ENCODE measurements at places on chromosomes 5 and 9.

DNA sequence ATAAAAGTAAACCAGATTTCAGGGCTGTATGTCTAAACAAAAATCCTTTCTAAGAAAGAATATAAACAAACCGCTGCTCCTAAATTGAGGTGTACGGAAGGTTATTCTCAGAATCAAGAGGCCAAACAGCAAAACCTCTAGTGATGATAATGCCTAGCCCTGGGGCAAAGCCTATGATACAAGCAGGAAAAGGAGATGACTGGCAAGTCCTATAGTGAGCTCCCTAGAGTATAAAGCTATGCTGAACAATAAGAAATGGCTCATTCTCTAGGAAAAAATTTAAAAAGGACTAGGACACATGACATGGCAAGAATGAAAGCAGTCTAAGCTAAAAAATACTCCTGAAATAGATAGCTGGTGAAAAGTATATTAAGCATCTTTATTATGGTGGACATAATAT is 187.1 kb downstream of the BNC2 start:
- DNase-seq = no peak

DNA sequence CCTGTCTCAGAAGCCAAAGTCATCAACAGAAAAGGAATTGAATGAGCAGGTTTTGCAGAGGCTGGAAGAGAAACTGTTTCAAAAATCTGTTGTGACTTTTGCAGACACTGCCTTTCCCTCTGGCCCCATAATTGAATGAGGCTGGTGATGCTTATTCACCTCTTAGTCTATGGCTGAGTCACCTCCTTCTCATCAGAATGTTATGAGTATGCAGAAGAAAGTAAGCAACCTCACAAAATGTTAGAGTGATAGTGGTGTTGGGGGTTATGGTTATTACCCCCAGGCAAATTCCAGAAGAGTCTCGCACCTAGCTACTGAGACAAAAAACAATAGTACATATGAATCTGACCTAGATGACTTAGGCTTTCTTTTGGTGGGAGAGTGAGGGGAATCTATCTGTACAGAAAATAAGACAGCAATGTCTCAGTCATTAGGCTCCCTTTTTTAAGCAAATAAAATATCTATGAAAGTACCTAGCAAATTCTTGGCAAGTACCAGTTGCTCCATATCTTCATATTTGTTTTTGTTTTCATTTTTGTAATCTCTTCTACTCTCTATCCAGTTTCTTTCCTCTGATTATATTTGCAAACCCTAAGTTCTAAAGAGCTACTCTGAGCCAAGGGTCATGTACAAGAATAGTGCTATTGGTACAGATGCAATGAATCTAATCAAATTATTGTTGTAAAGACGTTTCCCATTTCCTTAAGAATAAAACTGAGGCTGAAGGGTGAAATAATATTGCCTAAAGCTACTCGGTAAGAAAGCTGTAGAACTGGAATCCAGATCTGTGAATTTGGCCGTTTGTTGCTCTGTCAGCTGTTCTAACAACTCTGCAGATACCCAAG is 498.1 kb upstream of the TNC start:
- DNase-seq = no peak

DNA sequence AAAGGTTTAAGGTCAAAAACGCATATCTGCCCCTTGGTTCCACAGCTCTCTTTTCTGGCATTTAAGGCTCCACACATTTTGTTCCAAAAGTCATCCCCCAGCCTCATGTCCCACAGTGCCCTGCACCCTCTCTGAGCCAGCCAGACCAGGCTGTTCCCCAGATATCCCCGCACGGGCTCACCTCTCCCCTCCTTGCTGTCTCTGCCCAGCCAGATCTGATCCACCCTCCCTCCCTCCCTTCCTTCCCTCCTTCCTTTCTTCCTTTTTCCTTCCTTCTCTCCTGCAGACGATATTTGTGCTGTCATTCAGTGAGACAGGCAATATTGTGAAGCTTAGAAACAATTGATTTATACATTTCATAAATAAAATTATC is 37.0 kb downstream of the DUSP1 start:
- DNase-seq = no peak

DNA sequence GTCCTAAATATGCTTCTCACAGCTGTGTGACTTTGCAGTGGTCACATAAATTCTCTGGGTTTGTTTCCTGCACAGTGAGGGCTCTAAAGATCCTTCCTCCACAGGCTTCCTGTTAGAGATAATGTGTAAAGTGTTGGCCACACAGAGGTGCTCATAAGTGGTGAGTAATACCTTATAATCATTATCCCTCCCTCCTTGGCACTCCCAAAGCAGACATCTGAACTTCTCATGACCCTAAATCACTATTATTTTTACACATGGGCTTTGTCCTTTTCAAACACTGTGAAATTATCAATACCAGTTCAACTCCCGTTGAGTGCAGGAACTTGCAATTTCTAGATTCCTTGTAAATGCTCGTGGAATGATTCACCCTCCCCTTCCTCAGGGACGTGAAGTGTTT is 100.2 kb downstream of the BRINP1 start:
- no peak for DNase-seq

GRCh38 chr9:114611516-114612271 is 603 bp downstream of the TMEM268 start:
- no peak for DNase-seq

DNA sequence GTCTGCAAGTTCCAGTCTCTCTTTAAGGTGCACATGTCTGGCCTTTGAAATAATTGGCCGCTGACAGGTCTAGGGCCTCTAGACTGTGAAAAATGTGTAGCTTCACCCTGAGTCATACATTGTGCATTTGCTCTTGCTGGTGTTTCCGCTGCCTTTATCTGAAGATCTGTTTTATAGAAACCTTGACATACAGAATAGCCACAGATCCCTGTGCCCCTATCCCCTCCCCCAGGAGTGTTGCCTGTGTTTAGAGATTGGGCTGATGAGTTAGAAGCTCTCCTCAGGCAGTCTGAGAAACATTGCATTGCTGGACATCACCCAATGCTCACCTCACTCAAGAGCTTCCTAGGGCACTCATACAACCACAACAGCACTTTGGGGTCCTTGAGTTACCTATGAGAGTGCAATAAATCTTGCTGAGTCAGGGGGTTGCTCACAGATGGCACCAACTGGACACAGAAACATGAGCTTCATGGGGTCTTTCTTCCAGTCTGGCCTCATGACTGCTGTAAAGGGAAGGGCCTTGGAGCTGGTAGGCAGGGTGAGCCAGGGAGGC is 3.8 kb upstream of the ZNF782 start:
- DNase-seq = no peak

DNA sequence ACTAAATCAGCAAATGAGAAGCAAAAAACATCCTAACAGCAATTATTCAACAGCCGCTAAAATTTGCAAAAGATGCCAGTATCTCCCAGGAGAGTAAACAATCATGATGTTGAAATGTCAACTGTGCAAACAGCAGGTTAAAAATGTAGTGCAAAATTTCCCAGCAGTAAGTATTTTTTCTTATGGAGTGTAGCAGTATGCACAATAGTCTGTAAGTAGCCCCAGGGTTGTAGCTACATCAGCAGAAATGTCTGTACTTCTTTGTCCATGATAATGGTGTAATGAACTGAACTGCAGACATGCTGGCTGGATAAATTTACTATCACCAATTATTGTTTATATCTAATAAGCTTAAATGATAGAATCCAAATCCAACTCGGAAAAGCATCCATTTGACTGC is 31.4 kb downstream of the GRIN3A start:
- DNase-seq = no peak

DNA sequence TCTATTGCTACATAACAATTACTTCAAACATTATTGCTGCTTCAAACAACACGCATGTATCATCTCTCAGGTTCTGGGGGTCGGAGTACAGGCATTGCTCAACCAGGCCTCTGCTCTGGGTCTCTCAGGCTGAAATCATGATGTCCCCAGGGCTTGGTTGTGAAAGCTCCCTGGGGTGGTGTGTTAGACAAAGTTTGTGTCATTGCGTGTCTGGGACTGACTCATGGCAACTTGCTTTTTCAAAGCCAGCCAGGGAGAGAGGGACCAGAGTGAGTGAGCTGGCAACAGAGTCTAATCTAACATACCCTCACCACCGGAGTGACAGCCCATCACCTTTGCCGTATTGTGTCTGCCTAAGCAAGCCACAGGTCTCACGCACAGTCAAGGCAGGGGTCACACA is 259.2 kb upstream of the NFIL3 start:
- DNase-seq = no peak

DNA sequence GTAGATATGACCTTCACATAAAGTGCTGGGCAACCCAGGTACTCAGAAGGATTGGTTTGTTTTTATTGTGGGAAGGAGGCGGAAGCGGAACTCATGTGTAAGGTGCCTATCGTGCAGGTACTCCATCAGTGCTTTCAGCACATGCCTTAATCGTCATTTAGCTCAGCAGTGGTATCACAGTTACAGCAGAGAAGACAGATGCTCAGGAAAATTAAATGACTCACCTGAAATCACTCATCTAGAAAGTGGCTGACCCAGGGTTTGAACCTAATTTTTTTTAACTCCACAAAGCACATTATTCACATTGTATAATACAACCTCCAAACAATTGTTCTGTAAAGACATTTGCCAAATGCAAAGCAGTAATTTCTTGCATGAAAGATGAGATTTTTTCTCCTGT is 2.2 kb downstream of the C5orf46 start:
- no peak for DNase-seq

DNA sequence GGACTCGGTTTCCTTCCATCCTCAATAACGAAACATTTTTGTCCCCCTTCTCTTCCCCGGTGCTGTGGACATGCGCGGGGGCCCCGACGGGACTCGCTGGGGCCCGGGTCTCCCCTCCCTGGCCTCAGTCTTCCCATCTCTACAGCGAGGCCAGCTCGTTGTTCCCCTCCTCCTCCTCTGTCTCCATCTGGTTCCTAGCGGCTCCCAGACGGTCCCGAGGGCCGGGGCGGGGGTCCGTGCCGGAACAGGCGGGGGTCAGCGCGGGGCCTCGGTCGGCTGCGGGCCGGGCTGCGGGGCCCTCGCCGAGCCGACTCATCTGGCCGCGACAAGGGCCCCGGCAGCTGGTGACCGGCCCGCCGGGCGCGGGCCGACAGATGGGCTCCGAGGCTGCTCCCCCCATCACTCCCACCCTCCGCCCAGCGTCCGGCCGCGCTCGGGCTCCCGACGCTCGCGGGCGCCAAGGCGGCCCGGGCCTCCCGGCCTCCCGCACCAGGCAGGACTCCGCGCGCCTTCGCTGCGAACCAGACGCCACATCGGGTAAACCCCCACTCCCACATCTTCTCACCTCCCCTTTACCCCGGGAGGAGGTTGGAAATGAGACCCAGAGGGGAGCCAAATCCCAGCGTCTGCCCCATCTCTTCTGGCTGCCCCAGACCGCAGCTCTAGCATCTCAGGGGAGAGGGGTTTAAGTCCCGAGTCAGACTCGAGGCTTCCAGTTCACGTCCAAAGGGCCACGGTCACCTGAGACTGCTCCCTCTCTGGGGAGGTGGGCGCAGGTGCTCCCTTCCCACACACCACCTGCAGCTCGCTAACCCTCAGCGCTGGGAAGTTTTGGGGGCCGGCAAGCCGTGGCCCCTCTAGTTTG is 8.1 kb downstream of the BARHL1 start:
- DNase-seq = no peak

DNA sequence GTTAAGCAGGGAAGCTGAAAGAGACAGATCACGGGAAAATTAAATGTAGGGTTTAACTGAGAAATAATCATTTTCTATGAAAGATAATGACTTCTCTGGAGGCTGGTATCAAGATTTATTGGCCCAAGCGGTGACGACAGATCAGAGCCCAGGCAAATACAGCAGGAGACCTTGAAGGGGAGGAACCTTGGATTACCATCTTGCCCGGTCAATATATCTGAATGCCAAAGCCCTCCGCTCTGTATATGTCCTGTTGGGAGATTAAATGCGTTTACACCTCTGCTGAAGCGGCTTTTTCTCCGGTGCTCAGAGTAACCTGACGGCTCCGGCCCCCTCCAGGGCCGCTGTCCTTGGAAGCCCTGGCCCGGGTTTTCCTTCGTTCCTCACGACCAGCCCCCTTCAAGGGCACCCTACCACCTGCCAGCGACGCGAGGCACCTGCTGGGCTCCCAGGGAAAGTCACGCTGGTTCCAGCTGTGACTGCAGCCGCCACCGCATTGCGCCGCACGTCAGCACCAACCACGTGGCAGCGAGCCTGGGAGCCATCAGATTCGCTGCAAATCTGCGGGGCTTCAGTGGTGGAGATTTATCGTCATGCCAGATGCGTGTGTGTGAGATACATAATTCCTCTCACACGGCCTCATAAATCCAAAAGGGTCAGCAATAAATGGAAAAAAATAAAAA is 4.4 kb upstream of the QSOX2 start:
- DNase-seq = no peak

DNA sequence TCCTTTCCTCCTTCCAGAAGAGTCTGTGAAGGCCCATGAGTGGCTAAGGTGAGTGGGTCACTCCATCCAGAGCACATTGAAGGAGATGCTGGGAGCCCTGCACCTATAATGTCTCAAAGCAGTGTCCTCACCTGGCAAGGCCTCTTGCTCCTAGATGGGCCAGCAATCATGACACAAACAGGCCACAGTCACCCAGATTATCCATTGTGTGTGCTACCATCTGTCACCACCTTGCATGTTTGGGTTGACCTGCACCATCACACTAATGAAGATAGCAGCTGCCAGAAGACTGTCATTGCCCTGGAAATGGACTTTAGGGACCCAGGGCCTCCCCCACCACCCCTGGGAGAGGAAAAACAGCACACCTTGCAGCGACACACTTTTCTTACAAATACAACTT is 69.6 kb downstream of the GABBR2 start:
- DNase-seq = no peak

DNA sequence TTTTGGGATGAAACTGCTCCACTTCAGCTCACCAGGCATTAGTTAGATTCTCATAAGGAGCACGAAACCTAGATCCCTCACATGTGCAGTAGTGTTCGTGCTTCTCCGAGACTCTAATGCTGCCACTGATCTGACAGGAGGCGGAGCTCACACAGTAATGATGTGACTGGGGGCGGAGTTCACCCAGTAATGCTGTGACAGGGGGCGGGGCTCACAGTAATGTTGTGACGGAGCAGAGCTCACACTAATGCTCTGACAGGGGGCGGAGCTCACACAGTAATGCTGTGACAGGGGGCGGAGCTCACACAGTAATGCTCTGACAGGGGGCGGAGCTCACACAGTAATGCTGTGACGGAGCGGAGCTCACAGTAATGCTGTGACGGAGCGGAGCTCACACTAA is 27.1 kb upstream of the LRRC14B start:
- no peak for DNase-seq

GRCh38 chr5:115262011-115262320 is 711 bp downstream of the PGGT1B start:
- no peak for DNase-seq

GRCh38 chr5:62938927-62939326 is 360.3 kb downstream of the LRRC70 start:
- no peak for DNase-seq

GRCh38 chr9:14085810-14086209 is 228.1 kb downstream of the NFIB start:
- DNase-seq = no peak

DNA sequence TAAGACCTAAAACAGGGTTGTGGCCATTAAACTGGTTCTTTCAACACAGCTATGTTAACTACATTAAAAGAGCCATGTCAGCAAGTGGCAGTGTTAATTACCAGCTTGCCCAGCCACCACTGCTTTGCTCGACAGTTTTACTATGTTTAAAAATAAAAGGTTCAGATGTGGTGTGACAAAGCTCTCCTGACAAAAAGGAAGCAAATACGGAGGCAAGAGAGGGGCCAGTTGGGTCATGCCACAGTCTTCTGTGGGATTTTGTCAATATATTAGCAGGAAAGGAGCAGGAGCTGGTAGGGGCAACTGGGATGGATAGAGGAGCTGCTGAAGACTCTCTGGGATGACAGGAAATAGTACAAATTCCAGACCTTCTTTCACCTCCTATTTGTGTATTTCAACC is 113.5 kb upstream of the PCA3 start:
- no peak for DNase-seq

GRCh38 chr5:127741412-127741811 is 38.2 kb downstream of the CCDC192 start:
- DNase-seq = no peak

Data from activated T-cell treated with anti-CD3 and anti-CD28 coated beads, Interleukin-2, amount 50 U/mL, for 1 hour (primary cell).